Activated CD4-positive, CD25-positive, alpha-beta regulatory T cell treated with anti-CD3 and anti-CD28 coated beads, Interleukin-2, amount 50 U/mL, for 16 hours (primary cell): ENCODE measurements at places on chromosomes 7 and 10.

GRCh38 chr10:11823989-11824346 lies 812 bp downstream of the PROSER2 start:
- no peak for DNase-seq

DNA sequence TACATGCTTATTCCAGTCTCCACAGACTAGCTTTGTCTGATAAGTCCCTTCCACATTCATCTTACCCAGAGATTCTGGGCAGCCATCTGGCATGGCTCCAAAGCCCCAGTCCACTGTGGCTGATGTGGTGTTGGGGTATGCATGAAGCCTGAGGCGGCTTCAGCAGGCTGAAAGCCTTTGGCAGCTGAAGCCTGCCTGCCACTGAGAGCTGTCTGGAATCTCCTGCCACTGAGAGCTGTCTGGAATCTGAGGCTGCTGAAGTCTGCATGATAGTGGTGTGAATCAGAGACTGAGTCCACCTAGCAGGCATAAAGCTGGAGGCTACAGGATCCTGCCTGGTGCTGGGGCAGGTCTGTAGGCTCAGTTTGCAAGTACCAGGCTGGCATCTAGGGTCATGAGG lies 87.1 kb downstream of the DYNC1I1 start:
- DNase-seq, result no peak

GRCh38 chr7:121006711-121007315 lies 18.3 kb downstream of the CPED1 start:
- DNase-seq, result no peak

- no peak for DNase-seq
These were observed 163.5 kb upstream of the LRGUK start for GRCh38 chr7:133963629-133964028.

DNA sequence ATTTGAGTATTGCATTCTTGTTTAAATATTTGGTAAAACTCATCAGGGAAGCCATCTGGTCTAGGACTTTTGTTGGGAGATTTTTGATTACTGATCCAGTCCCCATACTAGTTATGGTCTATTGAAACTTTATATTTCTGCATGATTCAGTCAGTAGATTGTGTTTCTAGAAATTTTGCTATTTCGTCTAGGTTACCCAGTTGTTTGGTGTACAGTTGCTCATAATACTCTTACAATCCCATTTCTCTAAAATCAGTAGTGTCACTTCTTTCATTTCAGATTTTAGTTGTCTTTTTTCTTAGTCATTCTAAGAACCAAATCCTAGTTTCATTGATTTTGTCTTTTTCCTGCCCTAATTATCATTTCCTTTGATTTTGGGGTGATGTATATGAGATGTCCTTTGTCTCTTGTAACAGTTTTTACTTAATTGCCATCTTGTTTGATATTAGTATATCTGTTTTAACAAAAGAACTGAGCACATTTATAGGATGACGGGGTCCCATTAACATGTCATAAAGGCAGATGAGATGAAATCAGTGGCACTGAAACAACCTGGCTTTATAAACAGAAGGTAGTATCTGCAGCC lies 7.9 kb downstream of the MALSU1 start:
- DNase-seq, result no peak

DNA sequence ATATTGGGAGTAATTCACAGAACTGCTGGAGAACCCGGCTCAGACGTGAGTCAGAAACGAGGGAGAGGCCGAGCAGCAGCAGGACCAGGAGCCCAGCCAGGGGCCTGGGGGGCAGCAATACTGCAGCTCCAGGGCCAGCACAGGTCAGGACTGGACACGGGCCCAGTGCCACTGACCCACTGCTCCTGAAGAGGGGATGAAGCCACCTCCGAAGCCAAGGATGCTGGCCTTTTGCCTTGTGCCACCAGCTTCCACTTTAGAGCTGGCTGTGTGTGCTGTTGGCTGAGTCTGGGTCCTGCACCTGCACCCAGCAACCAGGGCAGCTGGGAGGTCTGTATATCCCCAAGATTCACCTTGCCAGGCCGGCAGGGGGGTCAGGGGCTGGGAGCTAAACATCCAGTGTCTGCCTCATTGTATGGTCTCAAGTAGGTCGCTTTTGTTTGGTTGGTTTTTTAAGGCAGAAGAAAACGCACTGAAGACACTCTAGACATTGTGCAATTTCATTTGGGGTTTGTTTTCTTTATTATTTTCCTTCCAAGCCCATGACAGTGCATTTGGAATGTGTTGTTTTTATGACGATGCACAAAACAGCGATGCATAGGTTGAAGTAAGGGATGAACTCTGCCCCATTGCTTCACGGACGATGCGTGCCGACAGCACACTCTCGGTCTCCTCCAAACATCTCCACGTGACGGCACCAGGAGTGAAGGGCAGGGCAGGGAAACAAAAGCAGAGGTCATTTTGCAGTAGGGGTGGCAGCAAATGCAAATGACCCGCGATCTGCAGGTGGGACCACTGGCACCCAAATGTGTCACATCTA lies 27.7 kb upstream of the INSIG1 start:
- DNase-seq, result no peak

- DNase-seq, result no peak
These were observed 7.9 kb downstream of the GTF2I start for GRCh38 chr7:74665296-74665938.

- no peak for DNase-seq
These were observed 56.2 kb upstream of the NPY start for GRCh38 chr7:24227603-24228359.

DNA sequence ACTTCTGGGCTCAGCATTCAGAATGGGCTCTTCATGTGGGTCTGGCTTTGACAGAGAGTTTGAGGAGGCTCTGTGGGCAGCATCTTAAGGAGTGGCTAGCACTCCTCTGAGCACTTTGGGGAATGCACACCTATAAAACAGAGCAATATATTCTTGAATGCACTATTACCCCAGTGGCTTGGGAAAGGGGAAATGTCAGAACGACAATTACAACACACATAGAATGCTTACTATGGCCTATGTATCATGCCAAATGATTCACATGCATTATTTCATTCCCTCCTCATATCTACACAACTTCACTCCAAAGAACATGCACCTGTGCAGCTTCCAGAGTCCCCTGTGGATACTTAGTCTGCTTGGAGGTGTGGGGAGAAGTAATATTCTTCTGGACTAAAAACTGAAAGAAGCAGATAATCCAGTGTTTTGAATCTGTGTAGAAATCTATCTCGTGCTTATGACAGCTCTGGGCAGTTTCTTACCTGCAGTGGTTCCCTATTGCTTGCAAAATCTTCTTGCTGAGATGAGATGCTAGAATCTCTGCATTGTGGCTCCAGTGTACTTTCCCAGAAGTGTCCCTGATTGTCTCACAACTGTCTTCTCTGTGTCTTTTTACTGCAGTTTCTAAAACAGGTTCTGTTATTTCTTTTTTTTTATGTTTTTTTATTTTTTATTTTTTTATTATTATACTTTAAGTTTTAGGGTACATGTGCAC lies 5.5 kb upstream of the MGAM start:
- no peak for DNase-seq
